ENCODE measurements at places on chromosomes 4 and X.

- DNase-seq, result no peak
These were observed 196.2 kb upstream of the TENT5D start for GRCh38 chrX:80223982-80224579.

GRCh38 chr4:64935469-64936001 lies 526.3 kb upstream of the TECRL start:
- DNase-seq, result no peak

- DNase-seq, result no peak
These were observed 23.8 kb downstream of the MSL3 start for GRCh38 chrX:11781734-11782370.

- no peak for DNase-seq
These were observed 139.9 kb upstream of the ZIC3 start for GRCh38 chrX:137425986-137426385.

DNA sequence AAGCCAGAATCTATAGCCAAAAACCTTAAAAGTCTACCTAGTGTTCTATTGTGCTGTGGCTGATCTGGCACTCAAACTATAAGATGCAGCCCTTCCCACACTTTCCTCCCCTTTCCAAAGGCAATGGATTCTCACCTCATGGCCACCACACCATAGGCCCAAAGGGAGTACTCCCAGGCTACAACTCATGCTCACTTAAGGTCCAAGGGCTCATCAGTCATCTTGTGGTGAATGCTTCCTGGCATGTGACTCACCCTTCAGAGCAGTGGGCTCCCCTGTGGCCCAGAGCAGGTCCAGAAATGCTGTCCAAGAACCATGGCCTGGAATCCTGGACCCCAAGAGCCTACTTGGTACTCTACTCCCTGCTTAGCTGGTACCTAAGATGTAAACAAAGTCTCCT lies 181.0 kb downstream of the CHRDL1 start:
- DNase-seq, result no peak

- no peak for DNase-seq
These were observed 195.9 kb downstream of the CPEB2 start for GRCh38 chr4:15198070-15198727.

- DNase-seq, result no peak
These were observed 418.6 kb upstream of the DIPK2B start for GRCh38 chrX:45619290-45619689.

DNA sequence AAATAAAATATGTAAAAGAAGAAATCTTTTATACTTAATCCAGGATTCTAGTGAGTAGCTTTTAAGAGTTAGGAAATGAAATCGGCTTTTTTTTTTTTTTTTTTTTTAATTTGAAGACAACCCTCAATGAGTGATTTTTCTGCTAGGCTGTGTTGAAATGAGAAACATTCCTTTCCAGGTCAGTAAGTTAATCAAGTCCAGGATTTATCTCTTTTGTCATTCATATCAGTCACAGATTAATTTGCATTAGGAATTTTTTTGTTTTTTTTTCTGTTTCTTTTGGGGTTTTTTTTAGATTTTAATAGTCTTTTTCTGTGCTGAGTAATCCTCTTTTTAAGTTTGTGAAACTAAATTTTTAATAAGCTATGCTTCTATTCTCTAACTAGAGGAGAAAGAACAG lies 448.1 kb downstream of the ADGRL3 start:
- DNase-seq, result no peak

- no peak for DNase-seq
These were observed 42.4 kb upstream of the SLC2A9 start for GRCh38 chr4:10063544-10064300.

DNA sequence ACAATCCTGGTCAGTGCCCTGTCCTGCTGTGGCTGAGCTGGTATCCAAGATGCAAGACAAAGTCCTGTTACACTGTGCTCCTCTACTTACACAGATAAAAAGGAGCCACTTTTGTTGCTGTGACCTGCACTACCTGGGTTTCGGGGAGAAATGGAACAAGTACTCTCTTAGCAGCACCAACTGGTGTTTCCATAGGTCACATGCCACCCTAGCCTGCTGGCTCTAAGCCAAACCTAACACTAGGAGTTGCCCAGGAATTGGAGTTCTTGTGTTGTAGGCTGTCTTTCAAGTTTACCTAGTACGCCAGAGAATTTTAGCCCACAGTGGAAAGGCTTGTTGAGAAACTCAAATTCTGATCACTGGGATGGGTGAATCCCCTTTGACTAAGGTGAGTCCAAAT lies 727.4 kb downstream of the FAM133A start:
- no peak for DNase-seq

- no peak for DNase-seq
These were observed 166.3 kb downstream of the KDR start for GRCh38 chr4:54959131-54959530.

DNA sequence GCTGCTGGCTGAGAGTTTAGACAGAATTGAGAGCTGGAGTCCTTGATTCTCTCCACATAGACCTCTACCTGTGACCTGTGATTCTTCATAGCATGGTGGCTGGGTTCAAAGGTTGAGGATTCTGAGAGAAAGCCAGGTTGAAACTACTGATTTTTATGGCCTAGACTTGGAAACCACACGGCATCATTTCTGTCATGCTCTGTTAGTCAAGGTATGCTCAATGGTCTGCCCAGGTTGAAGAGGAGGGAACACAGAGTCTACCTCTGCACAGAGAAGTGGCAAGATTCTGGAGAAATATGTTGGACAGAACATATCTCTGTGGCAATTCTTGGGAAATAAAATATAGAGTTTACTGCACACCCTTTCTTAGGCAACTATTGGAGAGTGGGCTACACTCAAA lies 57.2 kb upstream of the CXorf66 start:
- no peak for DNase-seq

DNA sequence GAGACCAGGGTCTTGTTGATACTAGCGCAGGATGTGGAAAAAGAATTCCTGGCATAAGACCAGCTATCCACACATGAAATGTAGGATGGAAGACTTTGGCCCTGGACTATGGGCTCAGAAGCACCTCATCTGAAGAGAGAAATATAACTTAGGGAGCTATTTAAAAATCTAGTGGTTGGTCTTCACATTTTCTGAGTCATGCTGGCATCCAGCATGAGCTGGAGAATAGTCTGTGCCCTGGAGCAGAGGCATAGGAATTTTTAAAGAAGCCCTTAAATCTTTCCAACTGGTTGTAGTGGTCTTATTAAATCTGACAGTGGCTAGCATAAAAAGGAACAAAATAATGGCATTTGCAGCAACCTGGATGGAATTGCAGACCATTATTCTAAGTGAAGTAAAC lies 86.3 kb downstream of the SMARCA5 start:
- DNase-seq, result no peak

DNA sequence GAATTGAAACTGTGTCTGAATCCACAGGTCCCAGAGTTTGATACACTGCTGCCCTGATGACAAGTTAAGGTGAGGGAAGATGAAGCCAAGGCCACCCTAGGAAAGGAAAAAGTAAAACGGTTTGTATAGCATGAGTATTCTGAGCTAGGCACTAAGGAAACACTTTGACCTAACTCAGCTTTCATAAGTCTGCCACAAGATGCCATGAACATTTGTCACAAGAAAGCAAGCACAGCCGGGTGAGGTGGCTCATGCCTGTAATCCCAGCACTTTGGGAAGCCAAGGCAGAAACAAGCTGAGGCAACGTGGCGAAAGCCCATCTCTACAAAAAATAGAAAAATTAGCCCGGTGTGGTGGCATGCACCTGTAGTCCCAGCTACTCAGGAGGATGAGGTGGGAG lies 34.2 kb downstream of the ELOVL6 start:
- DNase-seq, result peak; percentile 7

DNA sequence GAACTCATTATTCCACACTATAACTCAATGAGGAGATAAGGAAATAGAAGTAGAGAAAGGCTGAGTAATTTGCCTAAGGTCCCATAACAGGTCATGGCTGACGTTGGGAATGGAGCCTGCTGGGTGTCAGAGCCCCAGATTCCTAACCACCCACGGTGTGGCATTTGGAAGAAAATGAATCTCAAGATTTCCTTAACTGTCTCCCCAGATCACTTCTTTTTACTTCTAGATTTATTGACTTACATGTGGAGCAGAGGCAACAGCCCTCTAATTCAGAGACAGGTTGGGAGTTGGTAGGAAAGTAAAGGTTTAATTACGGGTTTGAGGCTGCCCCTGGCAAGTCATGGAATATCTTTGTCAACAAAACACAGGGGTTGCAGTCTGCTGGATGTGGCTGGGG lies 134.0 kb downstream of the ARHGAP10 start:
- DNase-seq, result no peak

DNA sequence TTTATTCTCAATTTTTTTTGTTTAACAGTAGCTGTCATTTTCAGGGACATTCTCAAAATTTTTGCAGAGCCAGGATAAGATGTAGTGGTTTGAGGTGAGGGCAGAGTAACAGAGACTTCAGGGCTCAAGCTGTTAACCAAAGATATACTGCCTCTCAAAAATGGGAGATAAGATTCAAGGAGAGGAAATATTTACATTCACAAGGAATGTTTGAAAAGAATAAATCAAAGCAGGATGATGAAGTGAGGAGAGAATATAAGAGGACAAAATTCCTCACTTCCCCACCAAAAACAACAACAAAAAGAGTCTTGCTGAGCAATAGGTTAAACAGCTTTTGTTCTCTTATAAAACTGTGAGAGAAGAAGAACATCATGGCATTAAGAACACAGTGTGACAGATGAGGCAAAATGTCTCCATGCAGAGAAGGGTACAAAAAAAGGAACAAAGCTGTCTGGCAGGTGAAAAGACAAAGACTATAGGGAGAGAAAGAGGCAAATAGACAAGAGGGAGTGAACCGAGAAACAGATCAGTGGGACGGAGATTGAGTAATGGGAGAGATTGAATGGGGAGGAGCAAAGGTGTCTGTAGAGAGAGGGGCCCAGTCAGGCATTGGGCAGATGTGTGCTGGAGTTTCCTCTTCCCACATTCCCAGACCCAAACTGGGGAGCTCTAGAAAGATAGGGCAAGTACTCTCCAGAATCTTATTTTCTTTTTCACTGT lies 106.1 kb upstream of the TMEM150C start:
- no peak for DNase-seq

- no peak for DNase-seq
These were observed 2.9 kb upstream of the PTCHD1 start for GRCh38 chrX:23331701-23332100.

DNA sequence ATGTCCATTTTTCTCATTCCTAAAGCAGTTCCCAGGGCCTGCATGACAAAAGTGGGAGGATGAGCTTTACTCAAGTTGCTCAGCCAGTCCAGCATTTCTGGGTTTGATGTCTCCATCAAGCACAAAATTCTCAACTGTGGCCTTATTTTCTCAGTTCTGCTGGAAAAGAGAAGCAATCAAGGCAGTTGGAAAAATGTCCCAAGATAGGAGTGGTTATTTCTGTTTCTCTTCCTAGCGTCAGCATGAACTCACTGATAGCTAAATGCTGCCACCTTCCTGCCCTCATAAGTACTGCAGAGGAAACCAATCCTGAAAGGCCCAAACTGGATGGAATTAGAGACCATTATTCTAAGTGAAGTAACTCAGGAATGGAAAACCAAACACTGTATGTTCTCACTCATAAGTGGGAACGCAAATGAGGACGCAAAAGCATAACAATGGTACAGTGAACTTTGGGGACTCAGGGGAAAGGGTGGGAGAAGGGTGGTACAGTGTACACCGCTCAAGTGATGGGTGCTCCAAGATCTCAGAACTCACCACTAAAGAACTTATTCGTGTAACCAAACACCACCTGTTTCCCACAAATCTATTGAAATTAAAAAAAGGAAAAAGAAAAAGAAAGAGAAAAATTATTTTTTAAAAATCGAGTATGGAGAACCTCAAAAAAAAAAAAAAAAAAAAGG lies 29.6 kb downstream of the ADH7 start:
- peak; percentile 75 for DNase-seq

DNA sequence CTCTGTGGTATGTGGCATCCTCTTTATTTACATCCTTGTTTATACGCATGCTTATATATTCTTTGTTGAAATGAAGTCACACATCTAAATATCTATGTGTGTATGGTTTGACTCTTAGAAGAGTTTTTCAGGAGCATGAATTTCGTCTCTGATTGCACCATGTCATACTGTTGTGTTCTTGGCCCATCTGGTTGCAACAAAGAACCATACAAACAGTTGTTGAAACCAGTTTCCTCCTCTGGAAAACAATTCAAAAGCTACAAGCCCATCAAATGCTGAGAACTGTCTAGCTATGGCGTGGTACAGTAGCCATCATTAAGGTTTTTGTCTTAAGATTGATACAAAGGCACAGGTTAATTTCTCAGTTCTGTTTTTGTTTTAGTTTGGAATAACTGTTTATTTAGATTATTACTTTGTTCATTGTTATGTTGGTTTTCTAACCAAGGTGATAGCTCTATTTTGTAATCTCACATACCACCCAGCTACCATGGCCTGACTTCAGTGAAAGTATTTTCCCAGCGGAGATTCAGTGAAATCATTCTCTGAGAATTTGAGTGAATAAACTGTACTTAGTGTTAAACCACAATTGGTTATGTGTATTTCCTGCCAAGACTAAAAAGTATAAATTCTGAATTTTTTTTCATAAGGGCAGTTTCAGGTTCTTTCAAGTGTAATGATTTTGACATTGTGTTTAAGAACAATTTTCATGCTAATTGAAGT lies 91.0 kb downstream of the ARHGAP24 start:
- DNase-seq, result no peak

- DNase-seq, result no peak
These were observed 48.2 kb upstream of the SLIT2 start for GRCh38 chr4:20203508-20203907.

GRCh38 chr4:20354120-20354519 lies 102.4 kb downstream of the SLIT2 start:
- DNase-seq, result no peak

- peak; percentile 11 for DNase-seq
These were observed 209.5 kb upstream of the PPP3CA start for GRCh38 chr4:101556842-101557241.

- DNase-seq, result no peak
These were observed 235.1 kb upstream of the CPEB2 start for GRCh38 chr4:14767142-14767541.

- no peak for DNase-seq
These were observed 640.6 kb downstream of the PCDH7 start for GRCh38 chr4:31360786-31361185.

DNA sequence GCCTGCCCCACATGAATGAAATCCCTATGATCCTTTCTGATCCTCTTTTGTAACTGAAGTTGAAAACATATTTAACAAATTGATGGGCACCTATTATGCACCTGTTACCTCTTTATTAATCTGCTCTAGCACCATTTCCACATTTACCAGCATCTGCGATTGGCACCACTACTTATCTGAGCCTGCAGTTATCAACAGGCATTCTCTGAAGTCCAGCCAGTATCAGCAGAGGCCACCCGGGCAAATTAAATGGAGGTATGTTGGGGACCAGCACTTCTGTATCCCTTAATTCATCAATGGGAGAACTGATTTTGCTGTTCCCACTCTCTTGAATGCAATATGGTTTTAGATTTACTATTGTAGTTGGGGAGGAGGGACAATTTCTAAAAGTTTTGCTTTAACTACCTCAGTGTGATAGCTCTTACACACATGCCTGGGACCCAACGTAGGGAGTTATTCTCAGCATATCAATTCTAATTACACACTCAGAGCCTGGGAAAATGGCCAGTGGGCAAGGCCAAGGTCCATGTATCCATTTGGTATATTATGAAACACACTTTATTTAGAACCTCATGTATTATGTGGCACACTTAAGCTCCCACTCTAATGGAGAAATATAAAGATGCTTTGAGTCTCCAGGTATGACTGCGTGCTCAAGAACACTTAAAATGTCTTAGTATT lies 1927.1 kb upstream of the PCDH7 start:
- no peak for DNase-seq

GRCh38 chr4:6268650-6269615 lies 717 bp upstream of the WFS1 start:
- DNase-seq, result no peak

GRCh38 chr4:76513482-76513881 lies 78.5 kb downstream of the SHROOM3 start:
- no peak for DNase-seq

- DNase-seq, result no peak
These were observed 367.6 kb downstream of the ARHGAP24 start for GRCh38 chr4:85842540-85842939.
